ENCODE measurements at places on chromosomes 3 and 15.
A peak's percentile ranks its signal among the peaks of the same experiment; 100 is the strongest.

DNA sequence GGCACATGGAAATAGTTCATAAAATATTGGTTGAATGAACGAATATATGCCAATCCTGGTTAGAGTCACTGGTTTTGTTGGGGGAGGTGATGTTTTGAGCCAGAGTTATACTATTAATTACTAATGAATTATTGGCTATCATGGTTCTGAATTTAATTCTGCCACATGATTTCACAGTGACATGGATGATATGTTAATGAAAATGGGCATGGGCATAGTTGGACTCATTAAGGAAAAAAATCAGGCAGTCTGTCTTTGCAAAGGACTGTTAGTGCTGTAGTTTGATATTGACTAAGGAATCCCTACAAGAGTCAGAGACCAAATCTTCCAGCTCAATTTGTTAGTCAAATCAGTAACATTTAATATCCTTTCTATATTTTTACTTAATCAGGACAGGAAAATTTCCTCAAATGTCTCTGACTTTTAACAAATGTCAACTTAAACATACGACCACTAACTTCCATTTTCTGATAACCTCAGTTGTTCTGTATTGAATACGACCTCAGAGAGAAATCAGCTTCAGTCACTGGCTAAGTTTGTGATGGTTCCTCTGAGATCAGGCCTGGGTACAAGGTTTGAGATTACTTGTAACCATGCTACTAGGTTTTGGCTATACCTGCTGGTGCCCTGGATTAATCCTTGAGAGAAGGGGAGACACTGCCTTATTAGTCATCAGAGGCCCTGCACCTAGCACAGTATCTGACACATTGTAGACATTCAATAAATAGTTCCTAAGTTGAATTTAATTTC, 13.3 kb downstream of the NFKBIZ start:
- DNase-seq: no peak

- DNase-seq: no peak
Observed at GRCh38 chr3:71103430-71103921, 480.1 kb downstream of the FOXP1 start.

GRCh38 chr3:3817865-3818264, 18.6 kb downstream of the LRRN1 start:
- DNase-seq: no peak

GRCh38 chr15:52078876-52079700, 33.5 kb downstream of the BCL2L10 start:
- peak; percentile 85 for DNase-seq

- no peak for DNase-seq
Observed at GRCh38 chr3:47000922-47001730, 21.7 kb downstream of the NBEAL2 start.

DNA sequence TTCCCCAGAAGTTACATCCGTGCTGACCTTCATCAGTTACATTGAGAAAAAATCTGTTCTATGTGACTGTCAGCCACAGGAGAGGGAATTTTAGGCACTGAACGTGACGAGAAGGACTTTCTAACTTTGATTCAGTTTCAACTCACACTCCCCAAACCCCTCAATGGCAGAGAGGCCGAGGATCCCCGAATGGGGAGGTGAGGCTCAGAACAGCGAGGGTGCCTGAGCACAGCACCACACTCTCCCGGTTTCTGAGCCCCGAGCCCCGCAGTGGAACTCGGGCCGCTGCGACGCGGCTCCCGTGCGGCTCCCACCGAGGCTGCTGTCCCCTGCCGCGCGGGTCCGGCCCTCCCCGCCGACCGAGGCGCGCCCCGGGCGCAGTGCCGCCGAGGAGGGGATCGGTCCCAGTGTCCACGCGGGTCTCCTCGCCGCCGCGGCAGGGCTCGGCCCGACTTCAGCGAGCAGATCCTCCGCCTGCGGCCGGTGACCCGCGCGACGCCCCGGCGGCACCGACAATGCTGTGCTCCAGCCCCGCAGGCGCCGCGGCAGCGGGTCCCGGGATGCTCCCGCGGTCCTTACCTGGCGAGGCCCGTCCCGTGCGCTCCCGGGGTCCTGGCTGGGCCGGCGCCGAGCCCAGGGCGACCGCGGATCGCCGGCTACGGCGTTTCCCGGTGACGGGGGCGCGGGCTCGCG, 439 bp downstream of the CTXND1 start:
- DNase-seq: peak; percentile 69

DNA sequence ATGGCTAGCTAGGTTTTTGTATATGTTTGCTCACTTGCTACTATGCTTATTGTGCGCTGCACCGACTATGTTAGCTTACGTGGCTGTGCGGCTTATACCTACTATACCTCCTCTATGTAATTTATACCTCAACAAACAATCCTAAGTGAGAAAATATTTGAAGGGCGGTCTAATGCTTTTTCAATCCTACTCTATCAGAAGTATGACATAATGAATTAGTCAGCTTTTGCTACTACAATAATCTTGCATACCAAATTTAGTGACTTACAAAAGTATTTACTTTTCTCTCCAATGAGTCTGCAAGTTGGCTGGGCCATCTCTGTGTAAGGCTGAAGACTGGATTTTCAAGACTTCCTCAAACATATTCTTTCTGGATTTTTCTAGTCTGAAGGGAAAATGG, 391.2 kb upstream of the NECTIN3 start:
- DNase-seq: no peak

GRCh38 chr3:154972951-154973350, 107.2 kb upstream of the MME start:
- no peak for DNase-seq

- peak; percentile 12 for DNase-seq
Observed at GRCh38 chr3:120182613-120183511, 88.6 kb upstream of the GSK3B start.

DNA sequence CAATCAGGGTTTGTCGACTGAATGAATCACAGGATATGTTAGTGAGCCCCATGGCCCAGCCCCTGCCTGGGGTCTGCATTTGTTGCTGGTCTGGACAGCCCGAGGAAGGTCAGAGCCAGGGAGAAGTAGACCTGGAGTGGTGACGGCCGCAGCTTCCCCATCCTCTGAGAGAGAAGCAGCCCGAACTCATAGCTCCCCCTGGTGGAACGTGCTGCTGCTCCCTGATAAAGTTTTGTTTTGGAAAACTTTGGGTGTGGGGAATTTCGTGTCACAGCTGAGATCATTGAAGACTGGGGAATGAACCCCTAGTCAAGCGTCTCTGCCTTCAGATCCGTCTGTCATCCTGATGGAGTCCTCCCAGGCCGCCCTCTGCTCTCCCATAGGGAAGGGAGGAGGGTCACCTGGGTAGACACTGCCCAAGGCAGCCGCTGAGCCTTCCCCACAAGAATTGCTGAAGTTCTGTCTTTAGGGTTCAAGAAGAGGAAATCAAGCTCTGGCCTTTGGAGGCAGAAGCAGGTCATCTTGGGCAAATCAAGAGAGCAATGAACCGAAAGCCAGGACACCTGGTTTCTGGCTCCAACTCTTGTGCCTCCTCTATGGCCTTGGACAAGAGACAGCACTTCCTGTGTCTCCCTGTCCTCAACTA, 60.5 kb downstream of the GLDN start:
- DNase-seq: peak; percentile 66

DNA sequence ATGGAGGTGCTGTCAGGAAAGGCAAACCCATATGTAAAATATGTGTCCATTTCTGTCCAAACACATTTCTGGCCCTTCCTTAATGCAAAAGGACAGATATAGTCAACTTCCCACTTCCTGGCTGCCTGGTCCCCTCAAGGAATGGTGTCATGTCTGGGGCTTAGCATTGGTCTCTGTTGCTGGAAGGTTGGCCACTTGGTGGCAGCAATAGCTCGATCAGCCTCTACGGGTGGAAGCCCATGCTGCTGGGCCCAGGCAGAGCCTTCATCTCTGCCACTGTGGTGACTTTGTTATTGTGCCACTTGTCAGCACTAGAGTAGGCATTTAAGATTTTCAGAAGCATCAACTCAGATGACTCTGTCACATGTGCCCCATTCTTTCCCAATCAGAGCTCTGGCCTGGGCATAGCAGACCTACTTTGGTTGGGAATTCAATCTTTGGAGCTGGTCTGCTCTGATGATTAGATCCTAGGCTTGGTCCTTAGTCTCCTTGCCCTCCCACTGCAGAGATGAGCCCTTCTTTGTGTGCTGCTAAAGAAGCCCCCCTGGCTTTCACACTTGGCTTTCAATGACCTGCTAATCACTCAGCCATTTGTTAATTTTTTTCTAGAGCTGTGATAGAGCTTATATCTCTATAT, 51.0 kb upstream of the SPSB4 start:
- DNase-seq: peak; percentile 77

- DNase-seq: no peak
Observed at GRCh38 chr3:94413336-94414108, 350.7 kb downstream of the NSUN3 start.

DNA sequence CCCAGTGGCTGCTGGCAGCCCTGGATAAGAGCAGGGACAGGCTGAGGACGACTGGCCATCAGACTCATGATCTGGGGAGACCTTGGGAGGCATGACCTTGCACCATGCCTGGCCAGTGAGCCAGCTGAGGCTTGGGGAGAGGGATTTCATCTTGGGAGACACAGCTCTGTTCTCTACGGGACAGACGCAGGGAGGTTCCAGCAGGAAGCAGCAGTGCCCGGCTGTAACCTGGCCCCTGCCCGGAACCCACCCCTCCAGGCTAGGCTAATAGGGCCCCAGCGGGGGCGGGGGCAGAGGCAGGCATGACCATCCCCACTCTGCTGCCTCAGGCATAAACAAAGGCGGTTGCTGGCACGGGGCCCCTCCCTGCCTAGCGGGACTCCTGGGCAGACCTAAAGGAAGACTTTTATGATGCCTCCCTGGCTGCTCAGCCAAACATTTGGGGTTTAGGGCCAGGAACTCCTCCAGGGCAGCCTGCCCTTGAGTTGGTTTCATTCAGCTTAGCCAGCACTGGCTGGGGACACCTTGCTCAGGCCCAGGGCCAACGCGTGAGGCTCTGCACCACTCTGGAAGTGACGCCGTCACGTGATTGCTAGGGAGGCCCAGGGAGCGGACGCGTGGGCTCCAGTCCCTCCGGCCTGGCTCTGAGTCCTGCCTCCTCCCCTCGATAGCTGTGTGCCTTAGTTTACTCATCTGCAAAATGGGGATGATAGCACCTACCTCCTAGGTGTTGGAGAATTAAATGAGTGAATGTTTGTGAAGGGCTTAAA, 27.6 kb downstream of the HDAC11 start:
- no peak for DNase-seq

GRCh38 chr15:31365655-31366127, 39.1 kb downstream of the KLF13 start:
- DNase-seq: peak; percentile 81

DNA sequence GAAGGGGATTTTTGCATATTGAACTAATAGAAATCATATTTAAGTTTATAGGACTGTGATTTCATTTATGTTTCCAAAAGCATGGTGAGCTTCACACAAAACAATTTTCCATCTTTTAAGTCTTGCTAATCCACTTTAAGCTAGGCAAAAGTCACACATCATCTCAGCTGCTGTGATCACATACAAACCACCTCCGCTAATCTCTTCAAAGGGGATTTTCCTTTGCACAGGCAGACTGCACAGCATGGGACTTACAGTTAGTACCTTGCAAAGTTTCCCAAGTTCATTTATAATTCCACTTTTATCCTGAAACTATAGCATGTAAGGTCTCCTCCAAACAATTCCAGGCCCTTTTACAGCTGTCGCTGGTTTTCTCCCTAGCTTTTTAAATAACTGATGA, 225.1 kb upstream of the CNTN3 start:
- DNase-seq: no peak

DNA sequence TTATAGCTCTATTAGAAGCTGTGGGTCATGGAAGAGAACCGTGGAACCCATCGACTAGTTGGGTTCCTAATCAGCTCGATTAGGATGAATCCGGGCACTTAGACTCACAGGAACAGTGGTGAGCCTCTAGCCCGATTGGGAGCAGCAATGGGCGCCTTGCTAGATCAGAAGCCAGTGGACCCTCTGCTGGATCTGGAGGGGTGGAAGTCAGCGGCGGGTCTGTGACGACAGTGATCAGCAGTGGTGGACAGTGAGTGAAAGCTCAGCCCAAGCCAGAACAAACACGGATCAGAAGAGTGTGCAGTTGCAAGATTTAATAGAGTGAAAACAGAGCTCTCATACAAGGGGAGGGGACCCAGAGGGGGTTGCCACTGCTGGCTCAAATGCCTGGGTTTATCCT, 1170.2 kb downstream of the OTOL1 start:
- no peak for DNase-seq

- no peak for DNase-seq
Observed at GRCh38 chr15:45995800-45996199, 361.0 kb downstream of the SQOR start.

DNA sequence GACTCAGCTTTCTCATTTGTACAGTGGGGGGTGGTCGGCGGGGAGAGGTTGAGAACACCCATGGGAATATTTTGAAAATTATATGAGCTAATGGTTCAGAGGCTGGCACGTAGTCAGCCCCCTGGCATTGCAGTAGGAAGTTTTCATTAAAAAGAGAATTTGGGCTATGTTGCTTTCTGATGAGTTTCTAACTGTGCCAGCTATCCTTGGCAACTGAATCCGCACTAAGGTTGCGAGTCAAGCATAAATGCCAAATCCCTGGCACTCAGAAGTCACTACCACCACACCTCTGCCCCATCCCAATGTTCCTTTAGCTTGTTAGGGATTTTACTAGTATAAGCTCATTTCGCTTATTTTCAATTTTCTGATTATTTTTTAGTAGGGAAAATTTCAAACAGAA, 91.6 kb downstream of the DNASE1L3 start:
- DNase-seq: no peak

GRCh38 chr3:15528854-15529537, 7.5 kb upstream of the COLQ start:
- no peak for DNase-seq

DNA sequence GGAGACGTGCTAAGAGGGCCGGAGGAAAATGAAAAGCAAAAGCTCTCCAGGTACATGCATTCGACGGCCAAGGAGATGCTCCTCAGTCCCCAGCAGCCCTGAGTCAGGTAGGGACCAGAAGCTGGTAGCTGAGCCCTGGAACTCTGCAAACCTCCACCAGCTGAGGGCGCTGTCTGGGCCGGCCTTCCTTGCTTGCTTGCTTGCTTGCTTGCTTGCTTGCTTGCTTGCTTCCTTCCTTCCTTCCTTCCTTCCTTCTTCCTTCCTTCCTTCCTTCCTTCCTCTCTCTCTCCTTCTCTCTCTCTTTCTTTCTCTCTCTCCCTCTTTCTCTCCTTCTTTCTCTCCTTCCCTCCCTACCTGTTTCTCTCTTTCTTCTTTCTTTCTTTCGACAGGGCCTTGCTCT, 94.6 kb upstream of the RASGRF1 start:
- DNase-seq: no peak

- no peak for DNase-seq
Observed at GRCh38 chr3:122929188-122930062, 98.1 kb downstream of the SEMA5B start.

DNA sequence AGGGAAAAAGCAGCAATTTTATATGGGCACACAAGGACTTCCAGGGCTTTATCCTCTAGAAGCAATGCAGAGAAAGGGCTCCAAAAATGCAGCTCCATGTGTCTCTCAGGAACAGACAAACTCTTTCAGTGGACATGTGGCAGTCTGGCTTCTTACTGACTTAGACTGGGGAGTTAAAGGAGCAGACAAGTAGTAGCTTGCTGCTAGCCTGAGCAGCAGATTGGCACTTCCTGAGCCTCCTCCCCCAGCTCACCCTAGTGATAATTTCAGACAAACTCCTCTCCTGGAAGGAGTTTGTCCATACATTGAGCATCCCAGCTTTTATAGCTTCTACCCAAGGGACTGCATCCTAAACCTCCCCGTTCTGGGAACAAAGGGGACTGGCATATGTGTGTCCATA, 101.7 kb upstream of the MANF start:
- DNase-seq: no peak

Measured in ecto neural progenitor cell (in vitro differentiated cells).